ENCODE measurements at places on chromosomes 12 and 14. TPM values are rescaled to one million over a fixed set of nuclear protein-coding genes. Genes with fewer than 3 reads are reported as not detected.

The EMC9 gene
- 39.1 TPM for total RNA-seq

The ASPG gene
- not detected for total RNA-seq

The CCDC198 gene
- total RNA-seq, result not detected

The CTSG gene
- total RNA-seq, result not detected

The HOXC9 gene
- not detected for total RNA-seq

The RD3L gene
- total RNA-seq, result not detected

DNA sequence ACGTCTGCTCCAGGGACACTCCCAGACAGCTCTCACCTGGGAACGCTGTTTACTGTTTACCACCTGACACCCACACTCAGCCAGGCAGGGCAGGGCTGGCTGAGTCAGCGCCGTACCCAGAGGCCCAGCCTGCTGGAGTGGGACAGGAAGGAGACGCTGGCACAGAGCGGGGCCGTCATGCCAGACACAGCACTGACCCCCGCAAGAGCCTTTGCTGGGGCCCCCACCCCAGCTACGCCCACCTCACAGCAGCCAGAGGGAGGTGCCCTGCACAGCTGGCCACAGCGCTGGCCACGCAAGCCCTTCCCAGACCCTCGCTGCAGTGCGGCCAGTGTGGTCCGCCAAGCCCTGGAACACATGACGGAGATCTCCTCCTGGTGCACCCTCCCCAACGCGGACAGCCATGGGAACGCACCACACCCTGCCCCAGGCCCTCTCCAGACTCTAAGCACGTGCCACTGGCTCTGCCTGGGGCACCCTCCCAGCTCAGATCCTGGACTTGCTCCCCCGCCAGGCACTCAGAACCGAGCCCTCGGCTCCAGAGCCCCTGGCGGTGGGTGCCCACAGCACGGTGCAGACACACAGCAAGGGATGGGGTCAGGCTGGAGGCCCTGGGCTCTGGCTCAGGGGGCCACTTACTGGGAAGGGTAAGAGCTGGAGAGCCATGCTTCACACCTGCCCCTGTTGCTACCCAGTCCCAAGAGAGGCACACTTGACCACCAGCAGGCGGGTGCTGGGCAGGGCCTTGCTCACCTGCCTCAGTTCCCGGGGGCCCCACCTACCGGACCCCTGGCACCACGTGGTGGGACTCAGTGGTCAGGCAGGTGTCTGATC lies 5.7 kb downstream of the AHNAK2 start:
- no peak for DNase-seq
- no peak overlapping the region for H3K27ac ChIP-seq
- H3K27me3 ChIP-seq, result peaks cover 34% of the 10 kb centered on the region
- H3K4me3 ChIP-seq, result no peak overlapping the region
- peaks cover 6% of the 10 kb centered on the region for H3K4me1 ChIP-seq

DNA sequence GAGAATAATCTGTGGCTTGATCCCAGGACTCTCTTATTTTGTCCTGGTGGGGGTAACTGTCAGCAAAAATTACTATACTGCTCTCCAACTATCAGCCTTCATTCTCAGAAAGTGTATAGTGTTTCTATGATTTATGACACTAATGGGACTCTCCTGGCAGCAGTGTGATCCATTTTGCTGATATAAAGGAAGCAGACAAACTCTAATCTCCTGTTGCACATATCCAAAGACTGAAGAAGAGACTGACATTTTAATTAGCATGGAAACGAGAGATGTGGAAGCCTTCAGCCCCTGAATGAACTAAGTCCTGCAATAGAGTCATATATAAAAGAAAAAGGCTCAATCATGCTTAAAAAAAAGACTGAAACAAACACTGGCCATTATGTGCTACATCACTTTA lies 127.8 kb upstream of the SSTR1 start:
- H3K36me3 ChIP-seq, result peaks cover 7% of the 10 kb centered on the region
- no peak overlapping the region for H3K4me3 ChIP-seq

GRCh38 chr12:25264114-25264513 lies 13.4 kb upstream of the KRAS start:
- peaks cover 3% of the 10 kb centered on the region for H3K36me3 ChIP-seq
- no peak for DNase-seq
- H3K4me3 ChIP-seq, result no peak overlapping the region
- H3K4me1 ChIP-seq, result peaks cover 10% of the 10 kb centered on the region

DNA sequence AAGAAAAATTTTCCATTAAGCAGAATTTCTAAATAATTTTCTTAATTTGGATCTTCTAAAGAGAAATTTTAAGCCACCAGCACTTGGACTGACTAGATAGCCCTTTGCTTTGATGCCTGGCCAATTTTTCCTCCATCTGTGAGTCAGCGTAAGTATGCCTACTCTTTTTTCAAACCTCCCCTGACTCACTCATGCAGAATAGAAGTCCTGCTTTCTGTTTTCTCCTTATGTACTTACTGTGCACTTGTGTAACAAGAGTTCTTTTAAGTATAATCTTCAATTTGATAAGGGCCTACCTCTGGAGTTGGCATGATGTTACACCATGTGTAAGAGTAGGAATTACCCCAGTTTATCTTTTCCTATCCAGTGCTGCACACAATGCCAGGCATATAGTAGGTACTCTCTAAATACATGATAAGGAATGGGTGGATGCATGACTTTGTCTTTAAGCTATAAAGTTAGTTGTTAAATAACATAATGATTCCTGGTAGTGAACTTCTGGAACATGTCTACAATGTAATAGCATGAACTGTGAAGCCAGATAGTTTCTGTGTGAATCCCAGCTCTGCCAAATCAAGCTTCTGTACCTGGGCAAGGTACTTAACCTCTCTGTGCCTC lies 329.6 kb downstream of the TMTC2 start:
- peaks cover 2% of the 10 kb centered on the region for H3K4me1 ChIP-seq
- DNase-seq, result no peak
- H3K36me3 ChIP-seq, result no peaks in the 10 kb centered on the region
- no peaks in the 10 kb centered on the region for H3K27me3 ChIP-seq
- H3K4me3 ChIP-seq, result no peak overlapping the region

DNA sequence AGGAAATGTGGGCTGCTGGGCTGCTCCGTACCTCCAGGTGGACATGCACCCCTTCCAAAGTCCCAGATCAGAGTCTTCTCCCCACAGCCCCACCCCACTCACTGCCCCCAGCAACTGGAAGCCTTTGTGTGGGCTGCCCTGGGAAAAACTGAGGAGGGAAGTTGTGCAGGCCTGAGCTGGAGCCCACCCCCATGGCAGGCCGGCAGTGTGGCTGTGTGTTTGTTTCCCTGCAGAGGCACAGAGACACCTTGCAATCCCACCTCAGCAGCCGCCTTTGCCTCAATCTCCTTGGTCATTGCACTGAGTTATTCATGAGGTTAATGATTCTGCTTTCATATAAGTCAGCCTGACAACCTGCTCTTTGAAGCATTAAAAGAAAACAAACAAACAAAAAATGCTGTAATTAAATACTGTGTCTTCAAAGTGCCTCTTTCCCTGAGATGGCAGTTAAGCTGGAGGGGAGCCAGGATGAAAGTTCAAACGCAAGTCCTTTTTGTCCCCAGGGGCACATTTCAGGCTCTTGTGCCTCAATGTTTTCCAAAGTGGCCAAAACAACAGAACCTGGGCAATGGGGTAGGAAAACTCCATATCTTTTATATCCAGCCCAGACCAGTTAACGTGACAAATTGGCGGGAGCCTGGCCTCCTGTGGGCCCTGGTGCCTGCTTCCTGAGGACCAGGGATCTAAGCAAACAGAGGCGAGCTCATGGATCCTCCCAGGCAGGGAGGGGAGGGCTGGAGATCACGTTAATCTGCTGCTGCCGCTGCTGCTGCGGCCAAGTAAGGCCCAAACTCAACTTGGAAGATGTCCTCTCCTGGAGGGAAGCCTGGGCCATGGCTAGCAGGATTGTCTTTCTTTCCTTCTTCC lies 51.9 kb upstream of the TSPAN11 start:
- no peaks in the 10 kb centered on the region for H3K36me3 ChIP-seq
- no peak overlapping the region for H3K27ac ChIP-seq
- peaks cover 20% of the 10 kb centered on the region for H3K27me3 ChIP-seq
- peaks cover 3% of the 10 kb centered on the region for H3K4me1 ChIP-seq
- H3K4me3 ChIP-seq, result no peak overlapping the region

DNA sequence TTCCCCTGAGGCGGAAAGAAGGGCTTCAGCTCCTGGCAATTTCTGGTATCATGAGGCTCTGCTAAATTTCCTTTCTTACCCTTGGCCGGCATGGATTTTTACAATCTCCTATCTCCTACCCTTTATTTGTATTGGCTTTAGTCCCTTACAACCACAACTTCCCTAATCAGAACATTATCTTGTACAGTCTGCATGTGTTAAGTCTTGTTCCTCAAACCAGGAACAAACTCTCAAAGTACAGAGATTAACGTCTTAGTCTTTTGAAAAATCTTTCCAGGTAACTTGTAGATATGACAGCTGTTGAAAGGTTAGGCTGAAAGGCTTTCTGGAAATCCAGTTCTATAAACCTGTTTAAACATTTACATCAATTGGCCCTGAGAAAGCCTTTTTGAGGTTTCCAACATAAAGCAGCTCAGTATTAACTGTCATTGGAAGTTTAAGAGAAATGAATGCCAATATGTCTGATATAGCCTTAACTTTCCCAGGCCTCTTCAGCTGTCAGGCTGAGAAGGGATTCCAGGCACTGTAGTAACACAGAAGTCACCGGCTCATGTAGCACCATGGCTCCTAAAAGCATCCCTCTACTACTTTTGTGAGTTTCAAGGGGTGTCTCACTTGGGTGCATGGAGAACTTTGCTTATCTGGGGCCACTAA lies 360.5 kb downstream of the FUT8 start:
- no peaks in the 10 kb centered on the region for H3K27me3 ChIP-seq
- no peak for DNase-seq
- peaks cover 6% of the 10 kb centered on the region for H3K4me1 ChIP-seq
